ENCODE measurements at places on chromosomes 3 and 15.

GRCh38 chr3:12948891-12949711 lies 107.7 kb upstream of the RPL32 start:
- no peak for DNase-seq

- DNase-seq = no peak
These were observed 90.2 kb upstream of the KCNMB2 start for GRCh38 chr3:178446059-178446458.

- no peak for DNase-seq
These were observed 53.9 kb downstream of the CRTC3 start for GRCh38 chr15:90583471-90584252.

DNA sequence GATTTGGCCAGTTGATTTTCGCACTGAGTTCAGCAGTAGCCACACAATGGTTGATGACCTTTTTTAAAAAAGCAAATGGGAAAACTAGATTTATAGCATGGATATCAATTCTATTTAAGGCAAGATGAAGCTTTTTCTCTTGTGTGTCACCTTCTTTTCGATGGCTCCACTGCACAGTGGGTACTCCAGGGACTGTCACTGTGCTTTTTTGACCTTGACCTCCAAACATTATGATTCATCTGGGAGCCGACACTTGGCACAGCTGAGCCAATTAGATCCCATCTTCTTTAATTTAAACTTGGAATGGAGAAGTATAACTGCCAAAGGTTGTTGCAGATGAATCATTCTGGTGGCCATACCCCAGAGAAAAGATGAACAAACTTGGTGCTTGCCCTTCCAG lies 367.3 kb downstream of the EPHA6 start:
- no peak for DNase-seq

Measured in stimulated activated CD8-positive, alpha-beta memory T cell treated with anti-CD3 and anti-CD28 coated beads, Interleukin-4, amount 100 ng/mL, for 24 hours (primary cell).